ENCODE measurements at places on chromosomes 1 and 21.

DNA sequence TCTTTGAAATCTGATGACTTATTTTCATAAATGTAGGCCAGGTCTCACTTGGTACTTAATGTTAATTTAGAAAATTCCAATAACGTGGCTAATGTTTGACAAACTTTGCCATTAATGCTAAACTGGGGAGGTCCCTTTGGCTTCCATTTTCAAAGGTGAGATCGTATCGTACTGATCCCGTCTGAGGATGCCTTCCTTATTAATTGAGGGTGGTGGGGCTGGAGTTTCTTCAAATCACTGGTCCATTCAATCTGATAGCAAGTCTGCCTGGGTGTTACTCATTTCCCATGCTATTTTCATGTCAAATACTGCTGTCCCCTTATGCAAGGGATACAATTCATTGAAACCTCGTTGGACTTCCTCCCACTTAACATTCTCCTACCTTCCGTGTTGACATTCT, 327.1 kb downstream of the DISC1 start:
- no peak for DNase-seq

- DNase-seq: no peak
Observed at GRCh38 chr1:198203434-198203833, 46.6 kb downstream of the NEK7 start.

GRCh38 chr1:184385865-184386311, 941 bp upstream of the C1orf21 start:
- DNase-seq: no peak

- no peak for DNase-seq
Observed at GRCh38 chr1:188822248-188822647, 1655.4 kb downstream of the BRINP3 start.

DNA sequence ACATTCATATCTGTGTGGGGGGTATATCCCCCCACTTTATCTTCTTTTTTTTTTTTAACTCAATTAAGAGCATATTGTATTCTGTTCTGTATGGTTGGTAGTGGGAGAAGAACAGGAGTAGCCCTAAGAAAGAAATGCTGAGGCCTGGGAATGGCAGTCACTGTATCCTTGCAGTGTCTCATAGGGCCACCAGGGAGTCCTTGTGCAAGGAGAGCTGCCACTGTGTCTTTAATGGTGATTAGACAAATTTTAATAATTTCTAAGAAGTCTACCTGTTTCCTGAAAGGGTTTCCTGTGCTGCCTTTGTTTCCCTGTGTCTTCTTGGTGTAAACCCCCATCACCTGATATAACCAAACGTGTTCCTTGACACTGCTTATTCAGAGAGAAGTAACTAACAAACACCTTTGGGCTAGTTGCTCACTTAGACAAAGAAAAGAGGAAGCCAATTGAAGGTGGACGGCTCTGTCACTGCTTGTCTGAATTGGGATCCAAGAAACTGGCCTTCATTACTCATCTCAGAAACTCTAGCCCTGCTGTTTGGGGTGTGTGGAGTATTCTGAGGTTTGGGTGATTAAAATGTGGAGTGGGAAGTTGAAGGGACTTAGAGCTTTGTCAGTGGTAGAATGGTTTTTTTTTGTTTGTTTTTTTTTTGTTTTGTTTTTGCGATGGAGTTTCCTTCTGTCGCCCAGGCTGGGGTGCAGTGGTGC, 15.2 kb downstream of the GIPC2 start:
- DNase-seq: no peak

DNA sequence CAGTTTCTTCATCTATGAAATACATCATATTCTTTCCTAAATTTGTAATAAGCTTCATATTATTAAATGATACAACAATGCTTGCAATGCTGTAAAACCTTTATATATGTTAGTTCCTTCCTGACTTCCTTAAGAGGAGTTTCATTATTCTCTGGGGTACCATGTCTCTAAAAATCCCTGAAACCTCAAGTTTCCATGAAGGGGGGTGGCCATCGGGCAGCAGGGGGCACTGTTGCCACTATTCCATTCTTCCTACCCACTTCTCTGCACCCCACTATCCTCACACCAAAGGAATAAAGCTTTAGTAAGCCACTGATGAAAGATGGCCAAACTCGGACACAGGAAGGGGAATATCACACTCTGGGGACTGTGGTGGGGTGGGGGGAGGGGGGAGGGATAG, 9.0 kb upstream of the DMRTB1 start:
- no peak for DNase-seq

DNA sequence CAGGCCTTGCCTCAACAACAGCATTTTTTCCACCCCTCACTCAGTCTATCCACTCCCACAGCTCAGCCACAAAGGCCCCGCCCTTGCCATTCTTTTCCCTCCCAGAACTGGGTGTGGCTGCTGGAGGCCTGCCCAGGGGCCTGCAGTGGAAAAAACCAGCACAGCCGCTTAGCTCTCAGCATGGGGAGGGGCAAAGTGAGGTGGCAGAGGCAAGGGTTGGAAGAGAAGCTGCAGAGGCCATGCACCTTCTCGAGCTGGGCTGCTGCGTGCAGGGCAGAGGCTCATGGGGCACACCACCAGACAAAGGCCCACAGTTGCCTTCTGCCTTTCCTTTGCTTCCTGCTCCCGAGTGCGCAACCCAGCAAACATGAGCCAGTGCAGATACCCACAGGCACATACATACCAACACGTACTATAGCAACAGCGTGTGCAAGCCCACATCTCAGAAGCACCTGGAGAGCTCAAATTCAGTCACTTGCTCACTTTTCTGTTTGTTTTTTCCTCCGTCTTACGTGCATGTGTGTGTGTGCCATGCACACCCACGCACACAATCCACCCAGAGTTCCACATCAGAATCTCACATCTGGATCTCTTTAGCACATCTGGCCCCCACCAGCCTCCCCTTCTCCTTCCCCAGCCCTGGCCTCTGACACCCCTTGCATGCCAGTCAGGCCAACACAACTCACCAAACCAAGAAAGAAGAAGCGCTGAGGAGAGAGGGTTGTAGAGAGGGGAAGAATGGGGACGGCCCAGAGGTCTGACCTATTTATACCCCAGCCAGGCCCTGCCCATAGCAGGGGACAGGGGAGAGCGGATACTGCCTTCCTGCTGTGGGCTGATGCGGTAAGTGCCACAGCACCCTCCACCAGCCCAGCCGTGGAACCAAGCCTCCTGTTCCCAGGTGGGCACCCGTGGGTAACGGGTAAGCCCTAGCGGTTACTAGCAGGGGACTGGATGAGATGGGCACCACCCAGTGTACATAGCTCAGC, at the start of gene S100A4:
TSS of gene S100A4 (minus strand) at position 740 of the 989 bp plus-strand sequence. CDS start 1,012 bp downstream, outside the sequence.
- peak; percentile 85 for DNase-seq
